Fibroblast of skin of scalp (primary cell): ENCODE measurements at places on chromosomes 2 and 18.

DNA sequence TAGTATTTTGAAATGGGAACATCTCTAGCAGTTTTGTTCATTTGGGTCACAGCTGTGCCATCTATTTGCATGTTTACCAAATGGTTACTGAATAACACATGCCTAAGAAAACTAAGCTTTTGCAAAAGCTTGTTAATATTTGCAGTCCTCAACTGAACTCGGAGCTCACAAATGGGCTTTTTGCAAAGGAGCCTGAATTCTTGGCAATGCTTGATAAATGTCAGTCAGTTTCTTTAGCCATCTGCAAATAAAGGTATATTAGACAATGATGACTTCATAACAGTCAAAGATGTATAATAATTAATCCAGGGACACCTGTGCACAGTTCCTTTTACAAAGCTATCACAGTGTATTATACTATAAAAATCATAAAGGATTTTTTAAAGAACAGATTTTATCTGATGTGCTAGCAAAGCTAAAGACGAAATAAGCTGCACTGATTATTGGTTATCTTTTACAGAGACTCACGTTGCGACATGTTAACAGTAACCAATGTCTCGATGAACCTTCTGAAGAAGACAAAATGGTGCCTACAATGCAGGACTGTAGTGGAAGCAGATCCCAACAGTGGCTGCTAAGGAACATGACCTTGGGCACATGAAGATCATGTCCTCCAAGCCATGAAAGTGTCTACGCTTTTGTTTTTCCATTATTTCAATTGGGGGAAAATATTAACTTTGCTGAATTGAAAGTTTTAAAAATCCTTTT, 248.4 kb upstream of the KCNJ3 start:
- no peak for DNase-seq

- no peak for DNase-seq
Observed at GRCh38 chr2:98460573-98461497, 16.2 kb downstream of the INPP4A start.

DNA sequence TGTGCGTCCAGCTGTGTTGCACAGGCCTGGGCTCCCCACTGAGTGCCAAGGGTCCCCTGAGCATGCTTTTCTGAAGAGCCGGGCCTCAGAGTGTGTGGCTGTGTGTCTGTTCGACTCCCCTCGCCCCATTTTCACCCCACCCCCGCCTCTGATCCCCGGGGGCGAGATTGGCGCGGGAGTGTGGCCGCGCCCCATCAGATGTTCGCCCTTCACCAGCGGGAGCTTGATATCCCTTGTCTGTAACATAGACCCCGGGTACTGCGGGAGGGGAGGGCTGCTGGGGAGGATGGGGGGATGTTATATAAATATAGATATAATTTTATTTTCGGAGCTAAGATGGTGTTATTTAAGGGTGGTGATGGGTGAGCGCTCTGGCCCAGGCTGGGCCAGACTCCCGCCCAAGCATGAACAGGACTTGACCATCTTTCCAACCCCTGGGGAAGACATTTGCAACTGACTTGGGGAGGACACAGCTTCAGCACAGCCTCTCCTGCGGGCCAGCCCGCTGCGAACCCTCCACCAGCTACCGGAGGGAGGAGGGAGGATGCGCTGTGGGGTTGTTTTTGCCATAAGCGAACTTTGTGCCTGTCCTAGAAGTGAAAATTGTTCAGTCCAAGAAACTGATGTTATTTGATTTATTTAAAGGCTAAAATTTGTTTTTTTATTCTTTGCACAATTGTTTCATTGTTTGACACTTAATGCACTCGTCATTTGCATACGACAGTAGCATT, 1.5 kb downstream of the RHOB start:
- peak; percentile 36 for DNase-seq

GRCh38 chr2:226474131-226474530, 325.5 kb downstream of the IRS1 start:
- DNase-seq = peak; percentile 24

DNA sequence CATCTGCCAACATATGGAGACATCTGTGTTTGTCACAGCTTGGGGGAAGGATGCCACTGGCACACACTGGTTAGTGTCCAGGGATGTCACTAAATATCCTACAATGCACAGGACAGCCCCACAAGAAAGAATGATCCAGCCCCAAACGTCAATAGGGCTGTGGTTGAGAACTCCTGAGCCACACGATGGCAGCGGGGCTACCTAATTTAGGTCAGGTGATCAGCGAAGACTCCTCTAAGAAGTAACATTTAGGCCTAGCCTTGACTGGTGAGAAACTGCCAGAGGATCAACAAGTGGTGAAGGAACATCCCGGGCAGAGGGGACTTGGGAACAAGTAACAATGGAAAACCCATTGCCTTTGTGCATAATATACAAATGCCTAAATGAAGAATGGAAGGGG, 5.0 kb upstream of the TGIF1 start:
- no peak for DNase-seq

DNA sequence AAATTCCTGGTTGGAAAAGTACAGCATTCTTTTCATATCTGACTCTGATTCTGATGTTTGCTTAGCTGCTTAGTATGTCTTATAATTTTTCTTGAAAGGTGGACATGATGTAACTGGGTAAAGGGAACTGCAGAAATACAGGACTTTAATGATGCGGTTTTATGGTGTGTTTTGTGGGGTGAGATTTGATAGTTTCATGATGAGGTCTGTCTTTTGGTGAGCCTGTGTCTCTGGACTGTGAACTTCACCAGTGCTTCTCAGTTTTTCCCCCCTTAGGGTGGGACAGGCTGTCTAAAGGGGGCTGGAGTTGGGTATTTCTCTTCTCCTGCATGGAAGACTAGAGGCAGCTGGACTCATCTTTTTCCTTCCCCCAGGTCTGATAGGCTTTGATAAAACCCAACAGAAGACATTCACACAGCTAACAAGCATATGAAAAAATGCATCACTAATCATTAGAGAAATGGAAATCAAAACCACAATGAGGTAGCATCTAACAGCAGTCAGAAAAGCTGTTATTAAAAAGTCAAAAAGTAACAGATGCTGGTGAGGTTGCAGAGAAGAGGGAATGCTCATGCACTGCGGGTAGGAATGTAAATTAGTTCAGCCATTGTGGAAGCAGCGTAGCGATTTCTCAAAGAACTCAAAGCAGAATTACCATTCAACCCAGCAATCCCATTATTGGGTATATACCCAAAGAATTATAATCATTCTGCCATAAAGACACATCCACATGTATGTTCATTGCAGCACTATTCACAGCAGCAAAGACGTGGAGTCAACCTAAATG, 77.6 kb downstream of the EPC2 start:
- DNase-seq = peak; percentile 35

DNA sequence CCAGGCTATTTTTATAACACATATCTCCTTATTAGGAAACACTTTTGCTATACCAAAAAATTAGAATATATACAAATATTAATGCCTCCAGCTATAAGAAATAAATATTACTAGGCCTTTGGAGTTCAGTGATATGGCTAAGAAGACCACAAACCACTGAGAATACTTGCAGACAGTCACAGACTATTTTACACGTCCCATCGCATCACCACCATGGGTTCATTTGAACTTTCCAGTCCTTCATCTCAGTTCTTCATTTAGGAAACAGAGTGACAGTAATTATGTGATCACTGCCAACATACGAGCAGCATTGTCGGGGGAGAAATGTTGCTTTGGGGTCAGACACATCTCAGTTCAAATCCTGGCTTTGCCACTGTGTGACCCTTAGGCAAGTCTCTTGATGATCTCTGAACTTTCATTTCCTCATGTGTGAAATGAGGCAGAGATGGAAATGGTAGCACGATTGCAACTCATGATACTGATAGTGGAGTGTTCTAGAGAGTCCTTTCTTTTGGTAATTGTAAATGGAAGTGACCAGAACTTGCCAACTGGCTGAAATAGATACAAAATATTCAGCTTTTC, 138.9 kb upstream of the NRP2 start:
- DNase-seq = no peak

DNA sequence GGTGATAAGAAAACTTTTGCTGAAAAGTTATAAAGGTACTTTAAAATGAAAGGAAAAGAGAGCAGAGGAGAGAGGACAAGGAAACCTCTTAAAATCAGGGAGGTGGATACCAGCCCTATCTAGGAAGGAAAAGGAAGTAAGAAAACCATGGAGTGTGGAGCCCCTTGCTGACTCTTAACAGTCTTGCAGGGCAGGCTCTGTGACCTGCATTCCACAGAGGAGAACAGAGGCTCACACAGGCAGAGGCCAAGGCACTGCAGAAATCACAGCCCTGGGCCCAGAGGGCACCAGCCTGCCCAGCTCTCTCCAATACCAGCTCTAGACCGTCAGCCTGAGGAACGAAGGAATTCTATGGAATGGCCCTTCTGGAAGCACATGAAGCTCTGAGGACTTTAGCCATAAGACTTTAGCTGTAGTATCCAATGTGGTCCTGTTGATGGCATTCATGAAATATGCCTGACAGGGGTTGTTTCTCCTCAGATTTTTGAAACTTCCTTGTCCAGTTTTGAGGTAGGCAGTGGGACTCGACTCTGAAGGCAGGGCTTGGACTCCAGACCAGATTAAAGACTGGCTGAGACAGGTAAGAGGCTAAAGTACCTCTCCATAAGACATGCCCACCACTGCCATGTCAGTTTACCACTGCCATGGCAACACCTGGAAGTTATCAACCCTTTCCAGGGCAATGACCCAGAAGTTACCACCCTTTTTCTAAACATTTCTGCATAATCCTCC, 216.3 kb downstream of the ANAPC1 start:
- DNase-seq = peak; percentile 84

GRCh38 chr2:20430035-20430434, 16.8 kb upstream of the RHOB start:
- no peak for DNase-seq

DNA sequence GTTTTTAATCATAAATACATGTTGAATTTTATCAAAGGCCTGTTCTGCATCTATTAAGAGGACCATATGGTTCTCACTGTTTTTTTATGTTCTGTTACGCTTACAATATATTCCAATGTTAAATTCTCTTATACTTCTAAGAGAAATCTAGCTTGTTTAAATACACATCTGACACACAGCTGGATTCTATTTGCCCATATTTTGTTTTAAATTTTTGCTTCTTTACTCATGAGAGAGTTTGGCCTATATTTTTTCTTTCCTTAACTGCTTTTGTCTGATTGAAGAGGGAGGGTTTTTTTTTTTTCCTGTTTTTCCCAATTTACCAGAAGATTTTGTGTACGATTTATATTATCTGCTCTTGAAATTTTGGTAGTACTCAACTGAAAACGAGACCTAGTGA, 34.9 kb downstream of the RNF144A start:
- peak; percentile 74 for DNase-seq

DNA sequence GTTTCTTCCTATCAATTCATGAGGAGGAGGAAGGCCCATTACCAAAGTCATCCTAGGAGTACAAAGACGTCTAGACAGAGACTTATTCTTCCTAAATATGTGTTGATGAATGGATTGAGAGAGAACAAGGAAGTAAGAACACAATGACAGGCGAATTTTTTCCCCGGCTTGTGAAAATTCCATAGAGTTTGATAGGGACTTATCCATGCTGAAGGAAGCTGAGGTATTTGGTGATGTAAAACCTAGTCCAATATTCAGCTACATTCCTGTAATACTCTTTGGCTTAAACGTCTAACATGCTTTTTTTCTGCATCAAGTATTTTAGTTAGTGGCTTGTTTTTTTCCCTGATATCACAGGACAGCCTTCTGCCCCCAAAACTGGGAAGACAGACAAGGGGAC, 121.9 kb upstream of the MYT1L start:
- peak; percentile 46 for DNase-seq

- no peak for DNase-seq
Observed at GRCh38 chr2:165891345-165891744, 62.2 kb downstream of the TTC21B start.

GRCh38 chr18:64244571-64244970, 95.7 kb upstream of the LINC00305 start:
- DNase-seq = peak; percentile 8

- DNase-seq = no peak
Observed at GRCh38 chr2:170122883-170123547, 54.9 kb upstream of the MYO3B start.
